CD4-positive, alpha-beta T cell treated with Interleukin-4 for 4 hours (primary cell): ENCODE measurements at places on chromosomes 5 and 9.

- DNase-seq: no peak
Measured at GRCh38 chr5:17169507-17169906, 47.9 kb upstream of the BASP1 start.

DNA sequence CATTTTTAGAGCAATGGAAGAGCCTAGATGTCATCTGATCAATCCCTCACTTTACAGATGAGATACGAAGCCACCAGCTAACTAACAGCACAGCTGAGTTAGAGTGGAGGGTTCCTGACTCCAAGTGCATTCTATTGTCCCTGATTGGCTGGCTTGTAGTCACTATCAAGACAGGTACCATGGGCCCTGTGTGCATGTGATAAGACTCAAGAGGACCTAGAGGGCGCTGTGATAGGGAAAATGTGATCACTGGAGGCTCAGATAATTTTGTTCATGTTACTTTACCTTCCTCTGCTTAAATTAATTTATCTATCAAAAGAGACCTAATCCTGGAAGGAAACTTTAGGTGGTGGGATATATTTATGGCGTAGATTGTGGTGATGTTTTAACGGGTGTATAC lies 19.5 kb upstream of the SNAPC3 start:
- peak; percentile 29 for DNase-seq

DNA sequence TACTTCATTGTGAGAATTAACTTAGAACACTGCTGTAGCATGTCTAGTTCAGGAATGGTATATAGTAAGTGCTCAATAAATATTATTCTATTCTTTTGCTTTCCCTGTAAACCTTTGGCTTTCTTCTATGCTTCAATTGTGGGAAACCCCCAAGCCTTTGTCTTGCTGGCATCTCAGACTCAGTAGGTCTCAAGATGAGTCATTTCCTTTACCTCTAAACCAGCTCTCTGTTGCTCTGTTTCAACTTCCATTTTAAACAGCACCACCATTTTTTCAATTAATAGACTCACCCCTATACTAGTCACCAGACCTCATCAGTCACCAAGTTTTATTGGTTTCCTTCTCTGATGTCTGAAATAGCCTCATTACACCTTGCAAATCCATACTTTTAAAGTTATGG lies 43.5 kb downstream of the DMAC1 start:
- peak; percentile 62 for DNase-seq

DNA sequence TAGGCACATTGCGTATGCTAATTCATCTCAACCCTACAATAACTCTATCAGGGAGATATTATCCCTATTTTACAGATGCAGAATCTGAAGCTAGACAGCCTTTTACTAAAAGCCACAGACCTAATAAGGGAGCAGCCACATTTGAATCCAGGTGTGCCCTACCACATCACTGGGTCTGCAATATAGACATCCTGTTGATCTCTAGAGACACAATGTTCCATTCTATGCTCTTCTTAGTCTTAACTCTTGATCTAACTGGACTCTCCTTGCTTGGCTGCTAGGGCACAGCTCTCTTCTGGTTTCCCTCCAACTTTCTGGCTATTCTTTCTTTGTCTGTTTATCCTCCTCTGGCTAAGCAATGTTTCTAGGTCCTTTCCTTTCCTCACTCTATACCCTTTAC lies 1.4 kb upstream of the SPATA6L start:
- DNase-seq: no peak

GRCh38 chr5:95824747-95825146 lies 2.2 kb upstream of the GLRX start:
- DNase-seq: no peak

- DNase-seq: no peak
Measured at GRCh38 chr5:137470111-137470920, 28.8 kb downstream of the SPOCK1 start.

GRCh38 chr5:10331341-10331796 lies 22.1 kb upstream of the MARCHF6 start:
- no peak for DNase-seq

- no peak for DNase-seq
Measured at GRCh38 chr9:121807069-121807822, 155.8 kb downstream of the DAB2IP start.

DNA sequence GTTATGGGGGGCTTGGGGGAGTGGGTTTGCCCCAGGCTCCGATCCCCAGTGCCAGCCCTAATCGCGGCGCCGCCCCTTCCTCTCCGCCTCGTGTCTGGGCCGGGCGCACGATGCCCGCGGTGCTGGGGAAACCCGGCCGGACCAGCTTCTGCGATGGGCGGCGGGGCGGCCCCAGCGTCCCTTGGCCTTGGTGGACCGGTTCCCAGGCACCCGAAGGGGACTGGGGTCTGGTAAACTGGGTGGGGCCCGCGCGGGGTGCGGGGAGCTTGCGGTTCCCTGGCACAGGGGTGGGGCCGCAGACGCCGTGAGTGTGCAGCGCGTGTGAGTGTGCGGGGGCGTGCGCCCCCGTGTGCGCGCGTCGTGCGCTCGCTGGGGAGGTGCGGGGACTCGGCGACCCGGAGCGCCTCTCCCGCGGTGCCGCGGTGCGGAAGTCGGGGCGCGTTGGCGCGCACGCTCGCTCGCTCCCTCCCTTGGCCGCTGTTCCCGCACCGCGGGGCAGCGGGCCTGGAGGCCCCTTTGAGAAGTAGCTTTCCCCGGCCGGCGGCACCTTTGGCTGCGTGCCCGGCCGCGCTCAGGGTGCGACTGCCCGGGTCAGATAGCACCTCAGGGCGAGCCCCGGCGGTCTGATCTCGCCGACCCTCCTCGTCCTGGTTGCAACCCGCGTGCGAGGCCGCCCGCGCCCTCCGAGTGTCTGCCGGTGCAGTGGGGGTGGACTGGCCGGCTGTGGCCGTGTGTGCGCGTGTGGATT lies 568 bp downstream of the MACIR start:
- DNase-seq: peak; percentile 57

DNA sequence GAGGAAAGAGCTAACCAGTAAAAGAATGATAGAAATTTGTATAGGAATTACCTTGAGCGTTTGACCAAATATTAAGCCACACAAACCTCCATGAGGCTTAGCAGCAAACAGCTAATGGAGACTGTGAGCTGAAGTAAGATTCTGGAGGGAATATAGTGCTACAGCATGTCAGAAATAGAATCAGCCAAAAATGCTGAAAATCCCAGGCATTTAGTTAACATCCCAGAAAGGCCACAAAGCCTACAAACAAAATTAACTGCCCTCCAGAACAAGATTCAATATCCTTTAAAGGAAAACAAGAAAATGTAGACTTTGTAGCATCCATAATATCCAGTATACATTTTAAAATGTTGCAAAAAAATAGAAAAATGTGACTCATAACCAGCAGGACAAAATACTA lies 257.8 kb upstream of the TUSC1 start:
- no peak for DNase-seq

DNA sequence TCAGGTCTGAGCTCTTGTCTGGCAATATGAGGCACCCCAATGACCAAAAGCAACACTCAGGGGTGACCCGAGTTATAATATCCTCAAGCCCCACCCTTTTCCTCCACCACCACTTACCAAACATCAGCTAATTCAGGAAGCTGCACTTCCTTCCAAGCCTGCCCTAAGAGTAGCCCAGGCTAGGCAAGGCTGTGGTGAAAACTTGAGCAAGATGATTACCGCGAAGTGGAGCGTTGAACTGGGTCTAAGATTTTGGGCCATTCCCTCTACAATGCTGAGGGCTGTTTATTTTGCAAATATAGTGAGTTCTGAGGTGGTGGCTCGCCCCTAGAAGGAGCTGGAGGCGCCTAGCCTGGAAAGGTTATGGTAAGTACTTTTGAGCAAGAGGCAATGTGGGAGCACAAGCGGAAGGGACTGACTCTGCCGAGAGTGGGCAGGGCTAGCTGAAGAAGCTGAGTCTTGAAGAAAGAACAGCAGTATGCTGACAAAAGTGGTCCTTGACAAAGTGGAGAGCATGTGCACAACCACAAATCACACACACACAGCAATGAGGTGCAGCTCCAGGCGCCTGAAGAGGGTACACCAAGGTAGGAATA lies at the start of gene HK3:
Gene HK3, minus strand, starts transcription at position 51 of the 596 bp plus-strand sequence. CDS start 3,187 bp downstream, outside the sequence.
- no peak for DNase-seq

- DNase-seq: no peak
Measured at GRCh38 chr5:125612776-125613175, 810.4 kb upstream of the GRAMD2B start.

GRCh38 chr9:125654121-125654520 lies 52.9 kb downstream of the MAPKAP1 start:
- DNase-seq: no peak

- DNase-seq: no peak
Measured at GRCh38 chr9:84669288-84670137, at the start of gene NTRK2. TSS of gene NTRK2 (plus strand) at chr9:84669729. CDS start at chr9:84670749, 1,020 bp downstream.

DNA sequence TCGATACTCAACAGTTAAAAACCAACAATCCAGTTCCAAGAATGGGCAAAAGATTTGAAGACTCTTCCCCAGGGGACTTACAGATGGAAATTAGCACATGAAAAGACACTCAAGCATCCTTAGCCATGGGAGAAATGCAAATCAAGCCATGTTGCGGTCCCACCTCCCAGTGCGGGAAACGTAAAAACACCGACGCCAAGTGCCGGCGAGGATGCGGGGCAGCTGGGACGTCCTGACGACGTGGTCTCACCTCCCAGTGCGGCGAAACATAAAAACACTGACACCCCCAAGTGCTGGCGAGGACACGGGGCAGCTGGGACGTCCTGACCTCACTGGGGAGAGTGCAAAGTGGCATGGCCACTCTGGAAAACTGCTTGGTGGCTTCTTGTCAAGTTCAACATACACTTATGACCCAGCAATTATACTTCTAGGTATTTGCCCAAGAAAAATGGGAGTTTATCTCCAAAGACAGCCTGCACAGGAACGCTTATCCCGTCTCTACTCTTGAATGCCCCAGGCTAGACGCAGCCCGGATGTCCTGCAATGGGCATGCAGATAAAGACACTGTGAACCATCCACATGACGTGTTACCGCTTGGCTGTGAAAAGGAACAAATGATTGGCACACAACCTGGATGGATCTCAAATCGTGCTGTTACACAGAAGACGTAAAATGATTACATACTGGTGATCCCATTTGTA lies 60.1 kb upstream of the UBAC1 start:
- no peak for DNase-seq

DNA sequence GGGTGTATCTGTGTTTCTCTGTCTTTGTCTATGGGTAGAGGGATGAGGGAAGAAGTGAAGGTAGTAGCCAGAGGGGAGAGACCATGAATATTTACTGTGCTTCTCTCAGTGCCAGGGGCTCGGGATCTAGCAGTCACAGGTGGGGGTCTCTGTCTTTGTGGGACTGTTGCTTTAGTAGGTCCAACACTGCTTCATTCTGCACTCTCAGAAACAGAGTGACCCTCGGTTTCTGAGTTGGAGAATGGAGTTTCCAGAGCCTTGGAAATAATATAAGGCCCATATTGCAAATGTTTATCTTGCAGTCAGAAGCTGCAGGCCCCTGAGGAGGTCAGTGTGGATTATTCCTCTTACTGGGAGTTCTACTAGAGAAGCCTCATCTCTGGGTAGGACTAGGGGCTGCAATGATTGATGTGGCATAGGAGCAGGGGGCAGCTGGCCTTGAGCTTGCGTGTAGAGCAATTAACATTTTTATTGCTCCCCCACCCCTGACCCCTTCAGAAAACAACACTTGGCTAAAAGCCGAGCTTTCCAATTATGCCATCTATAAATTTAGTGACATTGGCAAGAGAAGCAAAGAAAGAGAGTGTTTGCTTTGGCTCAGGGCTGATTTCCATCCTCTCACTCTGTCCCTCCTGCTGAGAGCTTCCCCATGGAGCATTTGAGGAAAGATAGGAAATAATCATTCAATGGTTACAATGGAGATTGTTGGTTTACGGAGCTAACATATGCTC lies 55.0 kb upstream of the TRPC7 start:
- no peak for DNase-seq

DNA sequence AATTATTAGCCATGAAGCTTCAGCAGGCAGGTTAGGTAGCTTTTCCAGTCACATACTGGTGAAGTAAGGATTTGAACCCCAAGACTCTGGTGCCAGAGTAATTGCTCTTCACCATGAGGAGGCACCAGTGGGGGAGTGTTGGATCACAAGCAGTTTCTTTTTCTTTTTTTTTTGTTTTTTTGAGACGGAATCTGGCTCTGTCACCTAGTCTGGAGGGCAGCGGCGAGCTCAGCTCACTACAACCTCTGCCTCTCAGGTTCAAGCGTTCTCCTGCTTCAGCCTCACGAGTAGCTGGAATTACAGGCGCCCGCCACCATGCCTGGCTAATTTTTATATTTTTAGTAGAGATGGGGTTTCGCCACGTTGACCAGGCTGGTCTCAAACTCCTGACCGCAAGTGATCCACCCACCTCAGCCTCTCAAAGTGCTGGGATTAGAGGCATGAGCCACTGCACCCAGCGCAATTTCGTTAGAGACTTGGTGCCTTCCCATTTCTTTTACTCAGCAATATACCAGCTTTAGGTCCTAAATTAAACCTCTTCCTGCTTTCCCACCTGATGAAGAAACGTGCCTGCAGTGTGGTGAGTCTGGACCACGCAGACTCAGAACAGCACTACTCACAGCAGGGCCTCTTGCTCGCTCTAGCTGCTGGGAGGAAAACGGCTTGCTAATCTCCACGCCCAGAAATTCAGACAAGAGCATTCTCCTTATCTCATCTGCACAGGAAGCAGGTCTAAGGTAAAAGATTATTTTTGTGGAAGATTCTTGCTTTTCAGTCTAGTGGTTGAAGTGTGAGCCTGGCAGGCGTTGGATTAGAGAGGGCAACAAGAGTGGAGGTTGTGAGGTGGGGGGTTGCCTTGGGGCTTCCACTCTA lies at the start of gene S100Z:
Gene S100Z, plus strand, starts transcription at position 596 of the 873 bp plus-strand sequence. CDS start 25,346 bp downstream, outside the sequence.
- DNase-seq: peak; percentile 44

- DNase-seq: no peak
Measured at GRCh38 chr5:132022737-132023136, 11.3 kb upstream of the ACSL6 start.

DNA sequence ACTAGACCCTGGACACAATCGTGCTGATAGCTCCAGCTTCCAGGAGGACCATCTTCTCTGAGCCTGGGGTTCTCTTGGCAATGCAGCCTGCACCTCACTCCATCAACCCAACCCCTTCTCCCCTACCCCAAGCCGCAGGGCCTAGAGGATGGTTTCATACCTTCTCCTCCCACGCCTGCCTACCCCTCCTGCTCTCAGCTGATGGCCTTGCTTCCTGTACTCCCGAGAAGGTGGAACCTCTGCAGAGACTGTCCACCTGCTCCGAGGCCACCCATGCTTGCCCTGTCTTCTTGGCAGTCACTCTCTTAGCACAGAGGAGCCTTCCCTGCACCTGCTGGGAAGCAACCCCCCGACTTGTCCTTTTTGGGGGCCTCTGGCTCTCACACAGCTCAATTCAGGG lies 241.9 kb downstream of the IRX2 start:
- no peak for DNase-seq

DNA sequence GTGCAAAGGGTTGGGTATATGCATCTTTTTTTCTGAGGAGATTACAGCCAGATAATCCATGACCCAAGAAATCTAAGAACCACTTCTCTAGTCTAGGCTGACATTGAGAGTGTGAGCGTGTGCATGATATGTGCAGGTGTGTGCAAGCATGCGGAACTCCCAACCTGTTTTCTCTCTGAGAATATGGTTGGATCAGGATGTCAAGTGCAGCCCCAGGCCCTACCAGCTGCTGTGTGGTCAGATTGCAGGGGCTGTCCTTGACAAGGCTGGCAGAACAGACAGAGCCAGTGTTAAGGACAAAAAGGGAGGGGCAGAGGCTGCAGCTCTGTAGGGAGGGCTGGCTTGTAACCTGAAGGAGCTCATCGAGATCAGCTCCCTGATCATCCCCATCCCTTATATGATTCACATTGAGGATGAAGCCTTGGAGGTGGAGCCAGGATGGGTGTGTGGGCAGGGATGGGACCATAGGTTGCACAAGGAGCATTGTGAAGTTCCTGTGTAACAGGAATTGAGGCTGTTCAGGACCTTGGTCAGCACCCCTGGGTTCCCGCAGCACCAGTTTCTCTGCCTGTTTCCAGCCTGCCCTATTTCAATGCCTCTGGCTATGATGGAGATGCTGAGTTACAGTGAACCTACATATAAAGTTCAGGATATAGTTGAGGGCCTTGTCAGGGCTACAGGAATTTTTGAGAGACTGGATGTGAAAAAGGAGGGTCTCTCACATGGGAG lies 52.6 kb upstream of the ARAP3 start:
- DNase-seq: no peak
